ENCODE measurements at places on chromosomes 4 and X.

DNA sequence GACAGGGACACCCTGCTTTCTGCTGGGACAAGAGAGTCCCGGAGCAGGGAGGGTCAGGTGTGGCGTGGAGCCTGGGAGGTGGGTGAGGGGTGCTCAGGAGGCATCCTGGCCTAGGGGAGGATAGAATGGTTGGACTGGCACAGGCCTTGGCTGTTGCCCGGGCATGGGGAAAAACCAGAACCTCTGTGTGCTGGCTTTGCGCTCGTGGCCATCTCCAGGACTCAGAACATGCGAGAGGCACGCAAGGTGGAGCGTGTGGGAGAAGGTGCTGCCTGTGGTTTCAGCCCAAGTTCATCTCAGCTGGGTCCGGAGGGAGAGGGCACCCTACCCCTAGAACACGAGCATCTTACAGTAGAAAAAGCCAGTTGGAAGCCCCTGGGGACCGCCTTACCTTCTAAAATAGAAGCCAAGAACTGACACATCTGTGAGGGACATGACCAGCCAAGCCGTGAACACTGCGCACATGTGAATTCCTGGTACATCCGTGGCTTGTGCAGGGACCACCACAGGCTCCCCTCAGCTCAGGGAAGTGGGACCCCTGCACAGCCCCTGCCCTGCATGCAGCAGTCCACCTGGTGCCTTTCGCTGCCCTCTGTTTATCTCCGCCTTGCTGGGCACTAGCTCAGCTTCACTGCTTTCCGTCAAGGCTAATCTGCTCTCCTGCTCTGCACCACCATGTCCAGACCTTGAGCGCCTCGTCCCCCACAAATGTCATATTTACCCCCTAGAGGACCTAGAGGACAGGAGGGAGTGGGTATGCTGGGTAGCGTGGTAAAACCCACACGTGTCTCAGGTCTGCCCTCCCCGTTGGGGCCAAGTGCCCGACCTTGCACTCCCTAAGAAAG lies 13.5 kb downstream of the MSANTD1 start:
- no peak for DNase-seq

GRCh38 chrX:36983831-36984230 lies 24.3 kb upstream of the FAM47C start:
- DNase-seq = no peak

DNA sequence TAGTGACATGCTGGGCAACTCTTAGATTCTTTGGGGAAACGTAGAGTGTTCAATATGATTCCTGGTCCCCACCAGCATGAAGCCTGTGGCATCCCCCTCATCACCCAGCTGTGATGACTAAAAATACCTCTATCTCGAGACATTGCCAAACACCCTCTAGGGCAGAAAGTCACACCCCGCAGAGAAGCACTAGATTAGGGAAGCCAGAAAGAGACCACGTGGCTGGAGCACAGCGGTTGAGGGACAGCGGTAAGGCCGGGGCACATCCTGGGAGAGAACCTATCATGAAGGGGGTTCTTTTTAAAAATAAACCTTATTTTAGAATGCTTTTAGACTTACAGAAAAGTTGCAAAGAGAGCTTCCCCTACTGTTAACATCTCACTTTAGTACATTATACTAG lies 11.0 kb downstream of the FAT1 start:
- no peak for DNase-seq

DNA sequence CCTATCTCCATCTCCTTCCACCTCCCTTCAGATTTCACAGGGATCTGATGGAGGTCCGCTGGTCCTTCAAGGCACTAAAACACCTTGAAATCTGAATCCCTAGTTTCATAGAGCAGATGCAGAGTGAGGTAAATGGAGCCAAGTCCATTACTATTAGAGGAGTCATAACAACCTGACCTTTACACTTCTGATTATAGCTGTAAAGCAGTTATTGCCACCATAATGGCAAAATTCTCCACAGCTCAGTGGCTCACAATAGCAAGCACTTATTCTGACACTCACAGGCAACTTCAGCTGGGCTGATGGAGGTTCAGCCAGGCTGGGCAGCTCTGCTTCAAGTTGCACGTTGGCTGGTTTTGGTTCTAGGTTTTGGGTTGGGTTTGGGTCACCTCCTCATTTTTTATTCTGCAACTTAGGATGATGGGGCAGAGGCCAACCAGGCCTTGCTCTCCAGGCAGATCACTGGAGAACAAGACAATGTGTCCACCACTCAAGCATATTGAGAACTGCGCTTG lies 51.4 kb upstream of the LRAT start:
- DNase-seq = no peak

GRCh38 chr4:104967034-104967401 lies 179.7 kb upstream of the TET2 start:
- no peak for DNase-seq

GRCh38 chr4:139639654-139640053 lies 26.0 kb upstream of the MGST2 start:
- no peak for DNase-seq

GRCh38 chrX:143683486-143683885 lies 37.1 kb downstream of the SPANXN2 start:
- no peak for DNase-seq

DNA sequence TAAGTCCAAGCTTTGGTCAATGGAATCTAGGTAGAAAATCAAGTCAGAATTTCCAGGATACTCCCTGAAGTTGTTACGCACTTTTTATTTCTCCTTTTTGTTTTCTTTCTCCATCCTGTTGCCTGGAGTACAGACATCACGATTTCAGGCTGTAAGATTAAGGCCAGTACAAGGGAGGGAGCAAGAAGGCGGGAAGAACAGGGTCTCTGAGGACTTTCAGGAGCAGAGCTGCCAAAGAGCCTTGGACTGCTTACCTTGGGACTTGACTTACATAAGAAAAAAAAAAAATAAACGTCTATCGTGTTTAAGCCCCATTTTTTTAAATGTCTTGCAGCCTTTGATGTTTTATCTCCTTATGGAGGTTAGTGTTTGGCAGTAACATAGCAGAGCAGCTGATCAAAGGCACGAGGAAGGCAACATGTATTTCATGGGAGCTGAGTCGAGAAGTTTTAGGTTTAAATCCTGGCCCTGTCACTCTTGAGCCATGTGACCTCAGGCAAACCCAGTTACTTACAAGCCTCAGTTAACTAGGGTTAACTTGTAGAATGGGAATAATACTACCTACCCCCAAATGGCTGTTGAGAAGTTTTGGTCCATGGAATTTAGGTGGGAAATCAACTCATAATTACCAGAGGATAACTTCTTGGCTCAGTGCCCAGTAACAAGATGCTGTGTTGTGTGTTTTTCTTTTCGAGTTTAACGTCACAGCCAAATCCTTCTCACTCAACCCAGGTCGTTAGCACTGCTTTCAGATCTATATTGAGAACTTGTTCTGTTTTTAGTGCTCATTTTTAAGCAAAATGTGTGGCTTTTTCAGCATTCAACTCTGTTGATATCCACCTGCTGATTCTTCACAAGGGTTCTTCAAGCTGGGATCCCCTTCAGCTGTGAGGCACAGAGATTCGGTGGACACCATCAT lies 106.8 kb downstream of the CLNK start:
- DNase-seq = no peak

DNA sequence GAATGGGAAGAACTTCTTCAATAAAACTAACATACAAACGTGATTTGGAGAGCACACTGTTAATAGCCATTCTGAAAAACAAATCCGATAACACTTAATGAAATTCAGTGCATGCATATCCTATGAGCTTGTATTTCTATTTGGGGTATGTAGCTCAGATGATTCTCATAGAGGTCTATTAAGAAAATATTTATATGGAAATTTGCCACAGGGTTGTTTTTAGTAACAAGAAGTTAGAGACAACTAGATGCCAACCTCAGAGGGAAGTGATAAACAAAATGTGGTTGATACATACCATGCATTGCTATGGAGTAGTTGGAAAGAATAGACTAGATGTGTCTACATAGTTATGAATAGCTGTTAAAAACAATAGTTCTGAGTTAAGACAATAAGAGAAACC lies 395.8 kb upstream of the MAGEB18 start:
- DNase-seq = no peak

GRCh38 chr4:78179196-78179595 lies 122.1 kb downstream of the FRAS1 start:
- DNase-seq = no peak

DNA sequence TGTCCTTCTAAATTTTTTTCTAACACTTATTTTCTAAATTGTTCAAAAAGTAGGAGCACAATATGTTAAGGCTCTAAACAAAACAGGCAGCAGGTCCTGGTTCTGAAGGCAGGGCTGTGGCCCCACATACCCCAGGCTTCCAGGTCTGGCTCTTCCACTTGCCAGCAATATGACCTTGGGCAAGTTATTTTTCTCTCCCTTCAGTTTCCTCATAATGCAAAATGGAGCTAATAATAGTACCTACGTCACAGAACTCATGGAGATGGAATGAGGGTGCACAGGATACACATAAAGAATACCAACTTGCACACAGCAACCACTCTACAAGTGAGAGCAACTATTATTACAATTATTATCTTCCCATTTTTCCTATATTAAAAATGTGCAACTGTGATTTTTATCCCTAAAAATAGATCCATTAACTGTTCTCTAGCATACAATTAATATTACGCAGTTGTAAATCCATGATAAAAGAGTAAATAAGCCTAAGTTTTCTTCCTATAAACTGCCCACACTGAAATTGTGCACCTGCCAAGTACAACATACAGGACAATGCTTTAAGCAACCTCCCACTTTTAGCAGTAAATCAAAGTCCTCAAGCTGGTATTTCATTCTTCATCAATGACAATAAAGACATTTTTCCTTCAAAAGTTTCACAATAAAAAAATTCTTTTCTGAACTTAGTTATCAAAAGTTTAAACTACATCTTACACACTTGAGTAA lies 27.0 kb downstream of the OTUD4 start:
- DNase-seq = no peak
